Liver (tissue), 10 donors: ENCODE measurements at places on chromosomes 7 and 10. TPM values are rescaled to one million over a fixed set of nuclear protein-coding genes. Genes with fewer than 3 reads are reported as not detected.

- DNase-seq, result no peak
- no peaks in the 10 kb centered on the region for H3K36me3 ChIP-seq
- no peaks in the 10 kb centered on the region for H3K4me1 ChIP-seq
- H3K27me3 ChIP-seq, result no peaks in the 10 kb centered on the region
- no peak overlapping the region for H3K4me3 ChIP-seq
Observed at GRCh38 chr10:4001811-4002210, 216.8 kb upstream of the KLF6 start.

GRCh38 chr10:101710059-101710695 is 15.2 kb upstream of the FBXW4 start:
- H3K27me3 ChIP-seq, result peaks cover 5% of the 10 kb centered on the region
- H3K4me1 ChIP-seq, result no peaks in the 10 kb centered on the region
- H3K27ac ChIP-seq, result no peak overlapping the region
- no peak overlapping the region for H3K4me3 ChIP-seq
- H3K36me3 ChIP-seq, result no peaks in the 10 kb centered on the region

DNA sequence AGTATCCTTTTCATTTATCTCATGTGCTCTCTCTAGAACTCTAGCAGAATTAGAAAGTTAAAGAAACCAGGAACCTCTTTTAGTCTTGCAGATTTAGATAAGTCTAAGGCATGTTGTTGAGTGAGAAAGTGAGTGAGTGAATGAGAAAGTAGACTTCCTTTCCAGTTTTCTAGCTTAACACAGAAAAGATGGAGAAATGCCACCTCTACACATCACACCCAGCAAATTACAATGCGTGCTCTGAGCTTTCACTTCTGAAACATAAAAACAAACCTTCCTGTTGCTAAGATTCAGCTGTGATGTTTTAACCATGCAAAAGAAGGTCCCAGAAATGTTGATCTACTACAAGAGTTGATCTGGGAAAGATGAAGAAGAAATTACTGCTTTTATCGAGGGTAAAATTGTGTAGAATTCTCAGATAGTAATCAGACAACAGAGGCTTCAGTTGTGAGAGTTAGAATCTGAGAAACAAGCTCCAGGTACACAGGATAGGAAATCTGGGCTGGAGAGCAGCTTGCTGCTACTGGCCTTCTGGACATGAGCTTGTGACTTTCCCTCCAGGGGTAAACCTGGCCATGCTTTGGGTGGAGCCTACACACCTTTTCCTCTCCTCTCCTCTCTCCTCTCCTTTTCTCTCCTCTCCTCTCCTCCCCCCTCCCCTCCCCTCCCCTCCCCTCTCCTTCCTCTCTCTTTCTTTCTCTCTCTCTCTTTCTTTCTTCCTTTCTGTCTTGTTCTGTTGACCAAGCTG is 4.6 kb downstream of the CYP3A5 start:
- peak overlapping the region; percentile 79 for H3K27ac ChIP-seq
- H3K27me3 ChIP-seq, result no peaks in the 10 kb centered on the region
- H3K4me3 ChIP-seq, result no peak overlapping the region
- peaks cover 41% of the 10 kb centered on the region for H3K36me3 ChIP-seq
- no peaks in the 10 kb centered on the region for H3K4me1 ChIP-seq
- DNase-seq, result no peak

DNA sequence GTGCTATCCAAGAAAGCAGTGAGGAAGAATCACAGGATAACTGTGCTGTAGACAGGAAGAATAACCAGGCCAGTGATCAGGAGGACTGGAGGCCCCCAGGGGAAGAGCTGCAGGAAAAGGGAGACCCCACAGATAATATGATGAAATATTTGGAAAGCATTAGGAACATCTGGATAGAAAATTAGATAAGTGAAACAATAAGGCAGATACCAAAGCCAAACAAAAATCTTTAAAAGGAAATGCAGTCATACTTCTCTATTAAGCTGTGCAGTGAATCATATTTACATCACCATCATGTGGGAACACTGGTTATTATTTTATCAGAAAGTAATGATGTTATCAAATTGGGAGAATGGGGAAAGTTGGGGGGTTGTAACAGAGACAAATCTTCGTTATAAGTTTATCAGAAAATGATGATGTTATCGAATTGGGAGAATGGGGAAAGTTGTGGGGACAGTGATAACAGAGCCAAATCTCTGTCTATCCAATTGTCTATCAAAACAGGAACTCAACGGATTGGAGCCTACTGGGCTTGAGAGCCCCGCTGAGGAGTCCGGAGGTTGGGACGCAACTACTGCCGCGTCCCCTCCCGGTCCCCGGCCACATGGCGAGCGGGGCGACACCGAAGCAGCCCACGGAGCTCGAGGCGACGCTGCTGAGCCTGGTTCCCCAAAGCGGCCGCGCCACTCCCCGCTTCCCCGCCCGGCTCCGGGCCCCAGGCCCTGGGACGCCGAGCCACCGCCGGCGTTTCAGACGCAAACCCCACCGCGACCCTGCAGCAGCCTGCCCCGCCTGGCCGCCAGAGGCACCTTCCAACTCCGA is 14.0 kb upstream of the RALA start:
- H3K36me3 ChIP-seq, result no peaks in the 10 kb centered on the region
- DNase-seq, result no peak
- no peaks in the 10 kb centered on the region for H3K4me1 ChIP-seq
- H3K27me3 ChIP-seq, result no peaks in the 10 kb centered on the region
- H3K27ac ChIP-seq, result peak overlapping the region; percentile 53

DNA sequence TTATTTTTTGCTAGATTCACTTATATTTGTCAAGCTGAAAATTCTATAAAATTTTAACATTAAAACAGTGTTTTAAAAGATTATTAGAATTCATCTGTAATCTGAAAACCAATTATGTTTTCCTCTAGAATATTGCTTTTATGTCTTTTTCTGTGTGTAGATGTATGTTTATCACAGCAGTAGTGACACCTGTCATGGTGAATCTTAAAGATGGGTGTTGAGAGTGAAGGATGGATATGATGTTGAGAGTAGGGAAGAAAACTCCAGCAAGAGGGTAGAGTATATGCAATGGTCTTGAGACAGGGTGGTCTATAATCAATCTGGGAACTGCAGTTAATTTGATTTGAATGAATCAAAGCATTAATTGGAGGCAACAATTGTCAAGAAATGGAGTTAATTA is 336.9 kb upstream of the CDC14C start:
- H3K27me3 ChIP-seq, result no peaks in the 10 kb centered on the region
- H3K27ac ChIP-seq, result no peak overlapping the region
- no peak for DNase-seq
- no peak overlapping the region for H3K4me3 ChIP-seq
- H3K4me1 ChIP-seq, result no peaks in the 10 kb centered on the region
- H3K36me3 ChIP-seq, result no peaks in the 10 kb centered on the region

GRCh38 chr7:47636433-47637175 is 54.7 kb upstream of the TNS3 start:
- no peaks in the 10 kb centered on the region for H3K27me3 ChIP-seq
- no peak for DNase-seq
- no peak overlapping the region for H3K4me3 ChIP-seq

- no peak within 1 kb of the TSS for H3K4me3 ChIP-seq
- no peak for DNase-seq
- peaks cover 7% of the 10 kb centered on the region for H3K4me1 ChIP-seq
- no peaks in the 10 kb centered on the region for H3K36me3 ChIP-seq
Observed at GRCh38 chr7:123655614-123656013, at the start of gene LMOD2. LMOD2 (plus strand) TSS chr7:123655866; CDS start chr7:123655964, 98 bp downstream.

- H3K36me3 ChIP-seq, result no peaks in the 10 kb centered on the region
- no peaks in the 10 kb centered on the region for H3K27me3 ChIP-seq
- H3K4me3 ChIP-seq, result no peak overlapping the region
Observed at GRCh38 chr7:29248713-29249382, 54.3 kb downstream of the CHN2 start.

DNA sequence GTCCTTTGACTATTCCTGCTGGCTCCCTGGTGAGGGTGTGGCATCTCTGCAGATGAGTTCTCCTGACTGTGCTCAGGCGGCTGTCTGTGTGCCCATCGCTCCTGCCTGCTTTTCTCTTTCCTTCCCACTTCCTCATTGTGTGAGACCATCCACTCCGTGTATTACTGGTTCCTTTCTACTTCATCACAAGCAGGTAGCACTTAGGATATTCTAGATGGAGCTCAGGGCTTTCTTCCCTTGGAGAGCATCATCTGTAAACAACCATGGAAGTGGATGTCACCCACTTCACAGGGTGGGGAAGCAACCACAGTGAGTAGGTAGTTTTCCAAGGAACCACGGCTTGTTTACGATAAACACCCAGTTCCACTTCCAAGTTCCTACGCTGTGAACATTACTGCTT is 15.7 kb downstream of the DNAJB6 start:
- H3K36me3 ChIP-seq, result no peaks in the 10 kb centered on the region
- DNase-seq, result no peak
- no peaks in the 10 kb centered on the region for H3K27me3 ChIP-seq

DNA sequence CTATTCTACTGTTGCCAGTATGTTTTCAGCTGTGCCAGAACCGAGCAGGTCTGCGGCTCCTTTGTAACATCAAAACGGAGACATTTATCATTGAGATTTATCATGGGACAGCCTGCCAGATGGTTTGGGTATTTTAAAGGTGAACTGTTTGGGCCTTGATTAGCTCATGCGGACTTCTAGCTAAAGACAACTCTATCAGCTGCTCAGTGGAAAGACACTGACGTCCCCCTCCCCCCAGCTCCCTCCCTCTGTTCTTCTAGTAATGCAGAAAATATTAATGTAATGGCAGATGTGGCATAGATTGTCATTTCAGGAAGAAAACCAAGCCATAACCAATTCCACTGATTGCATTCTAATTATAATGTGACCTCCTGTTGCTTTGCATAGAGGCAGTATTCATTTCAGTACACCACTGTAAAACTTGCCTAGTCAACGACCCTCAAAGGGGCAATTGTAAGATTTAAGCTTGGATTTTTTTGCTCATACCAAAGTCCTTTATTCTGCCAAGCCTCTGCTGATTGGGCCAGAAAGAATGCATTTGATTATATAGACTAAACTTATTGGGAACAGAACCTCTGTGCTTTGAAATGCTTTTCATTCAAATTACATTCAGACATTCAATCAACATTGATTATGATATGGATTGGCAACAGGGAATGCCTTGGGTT is 966.8 kb downstream of the LRMDA start:
- H3K4me3 ChIP-seq, result no peak overlapping the region
- DNase-seq, result no peak
- no peaks in the 10 kb centered on the region for H3K27me3 ChIP-seq
- no peaks in the 10 kb centered on the region for H3K36me3 ChIP-seq
- H3K4me1 ChIP-seq, result no peaks in the 10 kb centered on the region

DNA sequence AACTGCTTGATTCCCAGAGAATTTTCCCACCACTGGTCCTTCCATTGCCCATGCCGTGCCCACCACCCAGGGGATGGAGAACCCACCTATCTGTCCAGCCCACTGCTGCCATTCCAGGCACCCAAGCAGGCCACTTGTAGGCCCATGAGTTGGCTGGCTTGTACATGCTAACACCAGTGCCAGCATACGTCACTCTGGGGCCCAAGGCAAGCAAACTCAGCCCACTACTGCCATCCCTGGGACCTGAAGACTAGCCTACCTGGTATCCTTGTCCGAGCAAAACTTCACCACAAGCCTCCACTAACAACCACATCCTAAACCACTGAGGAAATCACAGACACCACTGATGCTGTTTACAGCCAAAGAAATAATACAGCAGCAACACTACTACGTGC is 44.7 kb upstream of the CDK6 start:
- no peak overlapping the region for H3K27ac ChIP-seq
- H3K4me3 ChIP-seq, result no peak overlapping the region

- H3K36me3 ChIP-seq, result no peaks in the 10 kb centered on the region
- H3K4me3 ChIP-seq, result no peak overlapping the region
- no peak for DNase-seq
- peaks cover 3% of the 10 kb centered on the region for H3K27me3 ChIP-seq
Observed at GRCh38 chr7:80783678-80784327, 135.0 kb downstream of the SEMA3C start.

- no peaks in the 10 kb centered on the region for H3K36me3 ChIP-seq
- H3K27me3 ChIP-seq, result no peaks in the 10 kb centered on the region
- no peak overlapping the region for H3K27ac ChIP-seq
- H3K4me1 ChIP-seq, result no peaks in the 10 kb centered on the region
- DNase-seq, result no peak
Observed at GRCh38 chr7:88321694-88322093, 15.0 kb upstream of the STEAP4 start.

- peak; percentile 28 for DNase-seq
- H3K27ac ChIP-seq, result no peak overlapping the region
- H3K27me3 ChIP-seq, result no peaks in the 10 kb centered on the region
- H3K36me3 ChIP-seq, result no peaks in the 10 kb centered on the region
- H3K4me1 ChIP-seq, result no peaks in the 10 kb centered on the region
Observed at GRCh38 chr7:51014811-51015210, 232.1 kb upstream of the GRB10 start.

GRCh38 chr10:50636618-50637579 is 13.1 kb upstream of the SGMS1 start:
- no peaks in the 10 kb centered on the region for H3K27me3 ChIP-seq
- H3K4me1 ChIP-seq, result no peaks in the 10 kb centered on the region
- H3K36me3 ChIP-seq, result no peaks in the 10 kb centered on the region
- no peak overlapping the region for H3K27ac ChIP-seq
- H3K4me3 ChIP-seq, result no peak overlapping the region

GRCh38 chr10:110637558-110638053 is 6.5 kb upstream of the RBM20 start:
- no peak overlapping the region for H3K27ac ChIP-seq
- H3K4me3 ChIP-seq, result no peak overlapping the region
- peaks cover 6% of the 10 kb centered on the region for H3K27me3 ChIP-seq
- H3K36me3 ChIP-seq, result no peaks in the 10 kb centered on the region
- H3K4me1 ChIP-seq, result no peaks in the 10 kb centered on the region
- no peak for DNase-seq

DNA sequence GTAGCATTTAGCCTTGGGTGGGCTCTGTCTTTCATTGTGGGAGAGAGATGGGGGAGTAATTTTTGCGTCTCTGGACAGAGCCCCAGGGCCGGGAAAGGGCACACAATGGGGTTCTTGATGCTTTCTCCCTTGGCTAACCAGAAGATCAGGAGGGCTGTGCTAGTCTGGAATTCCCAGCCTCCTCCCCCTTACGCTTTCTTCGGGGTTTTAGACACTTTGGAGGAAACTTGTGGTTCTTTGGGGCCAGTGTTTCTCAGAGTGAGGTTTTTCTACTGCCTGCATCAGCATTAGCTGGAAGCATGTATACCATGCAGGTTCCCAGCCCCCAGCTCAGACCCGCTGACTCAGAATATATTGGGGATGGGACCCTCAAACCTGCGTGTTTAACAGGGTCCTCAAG is 7.0 kb downstream of the NEURL1 start:
- H3K4me1 ChIP-seq, result no peaks in the 10 kb centered on the region
- DNase-seq, result no peak
- no peak overlapping the region for H3K4me3 ChIP-seq
- H3K27ac ChIP-seq, result no peak overlapping the region
- no peaks in the 10 kb centered on the region for H3K36me3 ChIP-seq

GRCh38 chr10:114538181-114538906 is 119.7 kb downstream of the ABLIM1 start:
- H3K36me3 ChIP-seq, result peaks cover 12% of the 10 kb centered on the region
- H3K27me3 ChIP-seq, result no peaks in the 10 kb centered on the region
- H3K4me1 ChIP-seq, result no peaks in the 10 kb centered on the region

- peak overlapping the region; percentile 43 for H3K27ac ChIP-seq
- no peak for DNase-seq
- H3K36me3 ChIP-seq, result peaks cover 14% of the 10 kb centered on the region
- H3K27me3 ChIP-seq, result no peaks in the 10 kb centered on the region
- peaks cover 16% of the 10 kb centered on the region for H3K4me1 ChIP-seq
Observed at GRCh38 chr10:103637927-103638557, 144.5 kb downstream of the NEURL1 start.

PRPF18 gene
- 28.3 TPM for total RNA-seq

RBAK gene
- 5.3 TPM for total RNA-seq

MACROH2A2 gene
- total RNA-seq, result 3.3 TPM

ATG9B gene
- not detected for total RNA-seq

SPDYE1 gene
- total RNA-seq, result not detected

C7orf57 gene
- total RNA-seq, result not detected

ARHGEF35 gene
- 1.3 TPM for total RNA-seq

TRPV5 gene
- 0.23 TPM for total RNA-seq

OPN1SW gene
- total RNA-seq, result not detected

ANKRD30A gene
- total RNA-seq, result not detected
